ENCODE measurements at places on chromosomes 12 and 14.

DNA sequence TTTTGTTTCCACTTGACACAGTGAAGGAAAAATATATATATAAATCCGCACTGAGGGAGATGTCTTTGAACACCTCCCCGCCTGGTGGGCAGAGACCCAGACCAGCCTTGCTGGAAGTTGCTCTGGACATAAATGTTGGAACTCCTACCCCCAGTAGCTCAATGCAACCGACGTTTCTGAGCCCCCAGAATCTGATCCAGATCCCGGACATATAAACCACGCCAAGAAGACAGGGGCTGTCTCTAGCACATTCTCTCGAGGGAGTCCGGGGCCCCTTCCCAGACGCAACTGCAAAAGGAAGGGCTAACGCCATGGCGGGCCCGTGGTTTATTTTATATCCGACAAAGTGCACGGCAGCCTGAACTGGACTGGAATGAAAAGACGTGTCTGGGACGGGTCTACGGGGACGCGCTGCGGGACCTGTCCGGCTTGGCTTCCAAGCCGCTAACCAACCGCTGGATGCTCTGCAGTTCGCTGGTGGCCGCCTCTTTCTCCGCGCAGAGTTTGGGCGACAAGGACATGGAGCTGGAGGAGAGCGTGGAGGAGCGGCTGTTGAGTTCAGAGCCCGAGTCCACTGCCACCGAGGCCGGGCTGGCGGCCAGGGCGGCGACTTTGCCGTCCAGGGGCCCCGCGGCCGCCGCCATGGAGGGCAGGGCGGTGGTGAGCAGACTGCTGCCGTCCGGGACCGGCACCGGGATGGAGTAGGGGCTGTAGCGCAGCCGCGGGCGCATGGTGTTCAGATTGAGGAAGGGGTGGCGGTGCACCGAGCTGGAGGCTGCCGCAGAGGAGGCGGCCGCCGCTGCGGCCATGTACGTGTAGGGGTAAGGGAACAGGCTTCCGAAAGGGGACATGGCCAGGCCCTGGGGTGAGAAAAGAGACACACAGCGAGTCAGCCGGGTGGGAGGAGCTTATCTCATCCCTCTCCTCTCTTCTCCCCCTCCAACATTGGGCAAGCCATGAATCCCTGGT is 12.2 kb downstream of the TBX3 start:
- no peak for DNase-seq

GRCh38 chr12:1842905-1843640 is 22.7 kb downstream of the LRTM2 start:
- no peak for DNase-seq

DNA sequence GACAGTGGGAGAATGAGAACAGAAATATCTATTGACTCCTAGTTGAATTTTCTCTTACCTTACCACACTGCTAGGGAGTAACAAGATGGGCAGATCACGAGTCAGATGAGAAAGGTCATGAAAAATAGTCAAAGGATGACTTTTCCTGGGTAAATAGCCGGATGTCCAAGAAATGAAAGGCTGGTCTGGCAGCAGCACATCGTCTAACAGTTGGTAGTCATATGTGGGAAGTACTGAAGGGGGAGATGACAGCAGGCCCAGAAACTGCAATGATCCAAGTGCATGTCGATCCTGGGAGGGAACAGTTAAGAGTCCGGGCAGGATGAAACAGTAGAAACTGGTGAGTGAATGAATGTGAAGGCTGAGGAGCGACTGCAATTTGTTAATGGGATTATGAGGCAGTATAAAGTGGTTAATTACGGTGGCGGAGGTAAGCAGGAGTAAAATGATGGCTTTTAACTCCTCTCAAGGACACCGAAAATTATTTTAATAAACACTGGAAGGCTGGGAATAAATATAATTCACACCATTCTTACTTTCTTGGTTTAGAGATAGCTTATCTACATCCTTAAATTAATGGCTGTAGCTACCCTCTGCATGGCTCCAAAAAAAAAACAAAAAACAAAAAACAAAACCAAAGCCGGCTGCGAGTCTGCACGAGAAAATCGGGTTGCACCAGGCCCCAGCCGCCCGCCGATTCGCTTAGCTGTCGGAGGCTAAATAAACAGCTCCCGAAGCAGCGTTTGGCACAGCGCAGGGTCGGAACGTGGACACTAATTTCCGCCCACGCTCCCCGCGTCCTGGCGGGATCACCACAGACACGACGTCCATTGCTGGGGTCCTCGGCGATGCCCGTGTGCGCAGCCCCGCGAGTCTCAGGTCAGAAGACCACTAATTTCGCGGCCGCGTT is 1.0 kb upstream of the ERC1 start:
- no peak for DNase-seq

- DNase-seq = peak; percentile 36
These were observed 358.6 kb downstream of the DUSP6 start for GRCh38 chr12:88993651-88994050.

GRCh38 chr14:103735439-103735814 is 19.8 kb downstream of the ZFYVE21 start:
- no peak for DNase-seq

Measured in NCI-H1436 treated with DMSO at 0.1 percent for 48 hours (cell line).